T-helper 17 cell (primary cell): ENCODE measurements at places on chromosomes 1 and 21.

DNA sequence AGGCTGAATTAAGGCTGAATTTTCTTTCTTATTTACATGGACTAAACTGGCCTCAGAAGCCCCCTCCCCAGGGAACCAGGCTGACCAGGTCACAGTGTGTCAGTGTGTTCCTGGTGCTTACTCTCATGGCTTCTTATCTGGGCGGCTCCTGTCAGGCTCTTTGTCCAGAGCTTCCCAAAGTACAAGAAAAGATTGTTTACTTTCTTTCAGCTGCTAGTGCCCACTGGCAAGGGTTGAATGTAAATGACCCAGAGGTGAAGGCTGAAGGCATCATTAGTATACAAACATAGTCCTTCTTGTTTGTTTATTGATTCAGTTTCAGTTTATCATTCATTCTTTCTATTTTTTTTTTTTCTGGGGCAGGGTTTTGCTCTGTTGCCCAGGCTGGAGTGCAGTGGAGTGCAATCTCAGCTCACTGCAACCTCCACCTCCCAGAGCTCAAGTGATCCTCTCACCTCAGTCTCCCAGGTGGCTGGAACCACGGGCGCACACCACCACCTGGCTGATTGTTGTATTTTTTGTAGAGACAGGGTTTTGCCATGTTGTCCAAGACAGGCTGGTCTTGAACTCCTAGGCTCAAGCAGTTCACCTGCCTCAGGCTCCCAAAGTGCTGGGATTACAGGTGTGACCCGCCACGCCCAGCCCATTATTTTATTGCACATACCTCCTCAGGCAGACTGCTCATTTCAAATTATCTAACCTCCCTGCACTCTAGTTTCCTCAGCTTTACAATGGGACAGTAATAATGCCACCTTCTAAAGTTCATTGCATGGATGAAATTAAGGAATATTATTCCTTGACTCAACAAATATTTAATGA is 9.8 kb upstream of the KDM4A start:
- peaks cover 3% of the 10 kb centered on the region for H3K36me3 ChIP-seq
- no peak for DNase-seq
- H3K4me1 ChIP-seq: peaks cover under 1% of the 10 kb centered on the region
- H3K27ac ChIP-seq: peak overlapping the region; percentile 83

DNA sequence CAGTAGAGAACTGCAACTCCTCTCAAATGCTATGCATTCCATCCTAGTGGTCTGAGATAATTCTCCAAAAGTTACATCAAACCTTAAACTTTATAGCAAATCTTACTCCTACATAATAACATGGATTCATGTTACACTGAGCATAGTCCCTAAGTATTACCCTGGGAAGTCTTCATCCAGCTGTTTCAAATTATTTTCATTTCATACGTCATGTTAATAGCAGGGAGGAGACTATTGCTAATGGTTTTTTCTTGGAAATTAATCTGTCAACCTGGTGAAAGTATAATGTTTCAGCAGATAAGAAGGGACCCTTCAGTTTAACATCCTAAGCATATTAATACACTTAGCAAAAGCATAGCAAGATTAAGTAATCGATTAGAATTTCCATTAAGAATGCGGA is 318.1 kb downstream of the USP25 start:
- no peak for DNase-seq
- H3K36me3 ChIP-seq: no peaks in the 10 kb centered on the region
- H3K27ac ChIP-seq: no peak overlapping the region
- H3K4me3 ChIP-seq: no peak overlapping the region
- peaks cover 4% of the 10 kb centered on the region for H3K27me3 ChIP-seq
- H3K4me1 ChIP-seq: no peaks in the 10 kb centered on the region

DNA sequence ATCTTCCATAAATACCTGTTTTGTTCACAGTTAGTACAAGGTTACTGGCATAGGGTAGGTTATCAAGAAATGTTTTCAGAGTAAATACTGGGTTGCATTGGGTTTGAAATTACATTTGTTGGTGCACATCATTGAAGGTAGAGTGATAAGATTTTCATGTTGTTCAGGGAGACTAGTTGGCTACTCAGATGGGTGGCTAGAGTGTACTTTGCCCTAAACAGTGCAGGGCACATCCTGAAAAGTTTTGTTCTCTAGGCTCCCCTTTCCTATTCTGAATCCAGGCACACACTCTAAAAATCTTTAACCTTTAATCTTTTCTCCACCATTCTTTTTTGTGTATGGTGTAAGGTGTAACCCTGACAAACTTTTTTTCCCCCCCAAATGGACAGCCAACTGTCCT is 18.0 kb downstream of the POU2F1 start:
- H3K36me3 ChIP-seq: no peaks in the 10 kb centered on the region
- H3K4me1 ChIP-seq: peaks cover 28% of the 10 kb centered on the region
- DNase-seq: no peak
- H3K27ac ChIP-seq: no peak overlapping the region
- no peaks in the 10 kb centered on the region for H3K27me3 ChIP-seq

- no peaks in the 10 kb centered on the region for H3K36me3 ChIP-seq
- peaks cover 22% of the 10 kb centered on the region for H3K27me3 ChIP-seq
- no peak overlapping the region for H3K4me3 ChIP-seq
- H3K27ac ChIP-seq: no peak overlapping the region
- DNase-seq: no peak
- peaks cover 6% of the 10 kb centered on the region for H3K4me1 ChIP-seq
Observed at GRCh38 chr21:43645976-43646375, 13.3 kb downstream of the HSF2BP start.
